ENCODE measurements at places on chromosomes 1 and 21.

- no peak for DNase-seq
Measured at GRCh38 chr1:204592246-204592948, 76.2 kb downstream of the MDM4 start.

- peak; percentile 22 for DNase-seq
Measured at GRCh38 chr21:39314143-39315027, 953 bp upstream of the BRWD1 start.

DNA sequence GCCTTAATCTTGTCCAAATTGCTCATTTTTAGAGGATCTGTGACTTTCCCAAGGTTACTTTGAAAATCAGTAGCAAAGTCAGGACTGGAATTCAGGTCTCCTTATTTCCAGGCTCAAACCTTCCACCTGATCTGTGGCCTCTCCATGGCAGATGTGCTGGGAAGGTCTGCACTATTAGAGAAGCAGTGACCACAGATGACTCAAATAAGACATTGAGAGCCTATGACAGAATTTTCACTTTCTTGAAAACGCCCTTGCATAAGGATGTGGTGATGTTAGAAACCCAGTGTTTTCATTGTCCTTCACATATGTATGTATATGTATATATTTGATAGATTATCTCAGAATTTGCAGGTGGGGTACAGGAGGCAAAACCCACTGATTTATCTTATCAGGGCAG, 45.3 kb downstream of the TTC39A start:
- DNase-seq: no peak

DNA sequence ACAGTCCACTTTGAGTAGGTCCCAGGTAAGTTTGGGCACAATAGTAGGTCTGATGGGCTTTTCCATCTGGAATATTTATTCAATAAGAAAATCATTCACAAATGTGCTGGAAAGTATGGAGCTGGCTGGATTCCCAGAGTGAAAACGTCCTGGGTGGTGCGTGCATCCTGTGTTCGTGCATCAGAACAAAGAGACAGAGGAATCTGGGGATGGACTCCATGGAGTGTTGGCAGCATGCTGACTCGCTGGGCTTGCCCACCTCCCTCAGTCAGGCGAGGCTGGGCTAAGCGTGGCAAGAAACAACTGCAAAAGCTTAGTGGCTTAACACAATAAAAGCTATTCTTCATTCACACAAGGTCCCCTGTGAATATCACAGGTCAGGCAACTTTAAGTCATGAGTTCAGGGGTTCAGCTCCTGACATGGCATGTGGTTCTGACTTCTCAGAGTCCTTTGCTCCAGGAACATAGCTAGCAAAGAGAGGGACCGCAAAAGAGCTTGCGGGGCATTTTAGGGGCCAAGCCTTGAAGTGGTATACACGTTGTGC, 151.6 kb upstream of the ZNF644 start:
- DNase-seq: no peak

GRCh38 chr21:43924421-43925095, 59.5 kb downstream of the AGPAT3 start:
- DNase-seq: no peak

DNA sequence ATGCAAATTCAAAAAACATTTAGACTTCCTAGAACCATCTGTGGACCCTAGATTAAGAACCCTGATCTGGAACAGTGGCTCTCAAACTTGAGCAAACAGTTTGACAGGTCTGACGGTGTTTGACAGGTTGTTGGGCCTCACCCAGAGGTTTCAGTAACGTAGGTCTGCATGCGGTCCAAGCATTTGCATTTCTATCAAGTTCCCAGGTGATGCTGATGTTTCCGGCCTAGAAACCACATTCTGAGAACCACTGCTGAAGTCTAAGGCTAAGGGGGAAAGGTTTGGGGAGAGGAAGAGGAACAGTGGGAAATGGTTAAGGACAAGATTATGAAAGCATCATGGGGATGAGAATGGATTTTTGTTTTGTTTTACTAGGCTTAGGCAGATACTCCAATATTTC, 48.6 kb downstream of the MDM4 start:
- DNase-seq: no peak

DNA sequence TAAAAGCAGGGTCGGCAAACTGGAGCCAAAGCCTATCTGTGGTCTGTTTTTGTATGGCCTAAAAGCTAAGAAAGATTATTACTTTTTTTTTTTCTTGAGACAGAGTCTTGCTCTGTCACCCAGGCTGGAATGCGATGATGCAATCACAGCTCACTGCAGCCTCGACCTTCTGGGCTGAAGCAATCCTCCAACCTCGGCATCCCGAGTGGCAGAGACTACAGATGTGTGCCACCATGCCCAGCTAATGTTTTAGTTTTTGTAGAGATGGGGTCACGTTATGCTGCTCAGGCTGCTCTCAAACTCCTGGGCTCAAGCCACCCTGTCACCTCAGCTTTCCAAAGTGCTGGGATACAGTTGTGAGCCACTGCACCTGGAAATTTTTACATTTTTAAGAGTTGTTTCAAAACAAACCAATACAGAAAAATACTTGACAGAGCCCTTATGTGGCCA, 6.5 kb upstream of the GLRX2 start:
- DNase-seq: no peak

DNA sequence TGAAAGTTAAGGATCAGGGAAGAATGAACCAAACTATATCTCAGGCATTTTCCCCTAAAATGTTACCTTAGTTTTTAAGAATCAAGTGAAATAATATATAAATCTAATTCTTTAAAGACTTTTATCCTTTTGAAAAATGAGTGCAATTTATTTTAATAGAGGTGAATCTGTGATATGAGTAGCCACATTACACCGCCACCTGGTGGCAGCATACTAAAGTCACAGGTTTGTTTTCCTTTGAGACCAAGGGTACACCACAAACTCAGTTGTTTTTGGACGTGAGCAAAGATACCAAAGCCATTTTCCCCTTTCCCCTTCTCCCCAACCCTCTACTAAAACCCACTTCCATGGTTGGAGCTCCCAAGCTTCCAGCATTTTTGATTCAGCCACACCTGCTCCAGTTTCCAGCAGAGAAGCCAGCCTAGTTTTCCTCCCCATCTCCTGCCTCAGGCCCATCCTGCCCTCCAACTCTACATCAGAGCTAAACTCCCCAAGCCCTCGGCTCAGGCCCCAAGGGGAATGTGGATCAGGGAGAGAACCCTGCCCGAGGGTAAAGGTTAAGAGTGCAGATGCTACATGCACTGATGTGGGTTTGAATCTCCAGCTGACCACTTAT, 22.9 kb upstream of the LDLRAP1 start:
- DNase-seq: peak; percentile 49

GRCh38 chr1:222557148-222557547, 9.2 kb upstream of the HHIPL2 start:
- no peak for DNase-seq

DNA sequence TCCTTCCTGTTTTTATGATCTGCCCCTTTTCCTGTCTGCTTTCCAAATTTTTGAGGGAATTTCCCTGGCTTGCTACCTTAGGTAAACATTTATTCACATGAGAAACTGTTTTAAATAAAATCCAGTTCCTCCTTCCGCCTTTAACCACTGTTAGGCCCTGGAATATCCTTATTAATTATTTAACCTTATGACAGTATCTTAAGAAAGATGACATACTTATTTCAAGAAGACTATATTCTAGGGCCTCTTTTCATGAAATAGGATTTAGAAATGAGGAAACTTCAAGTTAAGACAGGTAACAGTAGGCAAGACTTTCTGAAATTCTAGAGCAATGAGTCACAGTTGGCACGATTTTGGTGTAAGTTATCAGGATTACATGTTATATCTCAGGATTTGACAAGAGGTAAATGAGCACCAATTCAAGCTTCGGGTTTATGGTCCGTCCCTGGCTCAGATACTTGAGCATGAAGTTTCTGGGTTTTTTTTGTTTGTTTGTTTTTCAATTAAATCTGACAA, 2.0 kb upstream of the TNFSF18 start:
- DNase-seq: no peak

GRCh38 chr1:214957330-214958137, 125.0 kb upstream of the KCNK2 start:
- no peak for DNase-seq

- no peak for DNase-seq
Measured at GRCh38 chr1:99527078-99527477, 118.8 kb upstream of the PALMD start.

- no peak for DNase-seq
Measured at GRCh38 chr1:158103861-158104522, 76.7 kb upstream of the CD1D start.

GRCh38 chr1:147389532-147390184, 147.2 kb downstream of the CHD1L start:
- DNase-seq: no peak

DNA sequence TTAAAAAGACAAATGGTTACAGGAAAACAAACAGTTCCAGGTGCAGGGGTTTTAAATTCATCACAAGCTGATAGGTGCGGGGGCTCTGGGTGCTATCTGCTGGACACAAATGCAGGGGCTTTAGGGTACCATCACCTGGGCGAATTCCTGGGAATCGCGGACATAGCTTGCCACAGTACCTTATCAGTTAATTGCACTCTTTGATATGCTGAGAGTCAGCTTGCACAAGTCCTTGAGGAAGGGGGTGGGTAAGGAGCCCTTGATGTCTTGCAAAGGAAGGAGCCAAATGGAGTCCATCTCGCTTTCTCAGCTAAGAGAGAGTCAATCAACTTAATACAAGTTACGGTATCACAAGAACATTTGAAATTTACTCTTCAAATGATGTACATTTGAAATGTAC, 25.4 kb upstream of the TMEM54 start:
- DNase-seq: no peak

GRCh38 chr1:233759665-233760064, 144.8 kb upstream of the SLC35F3 start:
- no peak for DNase-seq

DNA sequence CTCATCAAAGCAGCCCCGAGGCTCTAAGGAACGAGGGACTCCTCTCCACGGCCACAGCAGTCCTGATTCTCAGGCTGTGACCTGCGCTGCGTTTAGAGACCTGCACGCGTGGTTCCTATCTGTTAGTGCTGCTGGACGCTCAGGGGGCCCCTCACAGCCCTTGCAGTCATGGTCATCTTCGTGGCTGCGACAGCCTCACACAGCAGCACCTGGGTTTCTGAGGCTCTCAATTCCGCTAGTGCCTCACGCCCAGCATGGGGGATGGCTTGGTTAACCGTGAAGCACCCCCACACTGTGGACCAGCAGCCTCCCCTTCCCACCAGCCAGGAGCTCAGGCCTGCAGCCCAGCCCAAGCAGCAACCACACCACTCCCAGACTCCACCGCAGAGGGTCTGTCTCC, 7.8 kb downstream of the MORN1 start:
- DNase-seq: no peak

- no peak for DNase-seq
Measured at GRCh38 chr1:74402873-74403272, 109.5 kb downstream of the LRRC53 start.

GRCh38 chr1:167249702-167250101, 29.0 kb downstream of the POU2F1 start:
- DNase-seq: no peak

DNA sequence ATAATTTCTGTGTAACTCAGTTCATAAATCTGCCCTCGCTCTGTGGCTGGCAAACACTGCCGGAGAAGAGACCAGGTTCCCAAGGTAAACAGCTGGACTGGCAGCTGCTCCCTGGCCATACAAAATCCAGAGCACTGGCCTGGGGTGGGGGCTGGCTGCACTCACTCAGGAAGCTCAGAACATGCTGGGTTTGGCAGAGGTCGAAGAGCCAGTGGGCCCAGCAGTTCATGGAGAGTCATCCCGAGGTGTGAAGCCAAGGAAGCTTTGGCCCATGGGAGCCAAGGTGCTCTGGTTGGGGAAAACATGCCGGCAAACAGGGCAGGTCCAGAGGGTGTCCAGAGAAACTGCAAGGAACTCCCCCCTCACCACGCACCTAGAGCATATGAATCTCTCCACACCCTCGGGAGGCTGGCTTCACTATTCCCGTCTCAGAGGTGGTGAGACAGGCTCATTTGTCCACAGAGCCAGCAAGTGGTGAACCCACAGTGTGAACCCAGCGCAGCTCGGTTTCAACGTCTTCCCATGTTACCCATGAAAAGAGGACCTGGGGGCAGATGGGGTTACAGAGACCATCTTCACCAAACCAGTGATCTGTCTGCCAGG, 102.4 kb downstream of the DMRTB1 start:
- no peak for DNase-seq

- no peak for DNase-seq
Measured at GRCh38 chr21:42744520-42745445, 91.4 kb downstream of the PDE9A start.

GRCh38 chr1:184176058-184176457, 124.5 kb downstream of the TSEN15 start:
- no peak for DNase-seq

DNA sequence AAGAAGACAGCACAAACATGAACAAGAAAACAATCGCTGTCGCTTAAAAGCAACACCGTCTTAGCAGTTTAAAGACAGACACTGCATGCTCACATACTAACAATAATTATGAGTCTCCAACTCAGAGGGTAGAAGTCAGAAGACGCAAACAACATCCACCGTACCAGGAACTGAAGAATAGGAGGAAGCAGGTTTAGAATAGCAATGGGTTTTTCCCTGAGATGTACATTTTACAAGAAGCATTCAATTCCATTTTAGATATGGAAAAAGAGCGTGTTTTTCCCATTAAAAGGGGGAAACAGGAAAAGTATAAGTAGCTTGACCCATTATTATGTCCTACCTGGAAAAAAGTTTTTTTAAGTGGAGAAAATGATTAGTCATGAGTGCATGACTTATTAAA, 34.5 kb upstream of the KCNE1 start:
- DNase-seq: no peak

DNA sequence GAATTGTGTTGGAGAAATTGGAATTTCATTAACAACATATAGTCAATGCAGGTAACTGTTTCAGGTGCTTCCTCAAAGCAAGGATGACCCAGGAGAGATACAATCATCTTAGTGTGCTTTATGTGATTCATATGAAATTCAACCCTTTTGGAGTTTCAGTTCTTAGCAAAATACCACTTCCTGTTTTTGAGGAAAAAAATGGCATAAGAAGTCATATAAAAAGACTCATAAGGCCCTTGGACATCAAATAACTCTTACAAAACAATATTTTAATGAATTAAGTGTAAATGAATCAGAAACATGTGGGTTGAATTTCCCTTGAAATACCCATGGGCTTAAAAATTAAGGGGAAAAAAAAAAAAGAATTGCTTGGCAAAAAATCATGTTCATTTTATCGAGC, 926.6 kb downstream of the LTN1 start:
- no peak for DNase-seq

DNA sequence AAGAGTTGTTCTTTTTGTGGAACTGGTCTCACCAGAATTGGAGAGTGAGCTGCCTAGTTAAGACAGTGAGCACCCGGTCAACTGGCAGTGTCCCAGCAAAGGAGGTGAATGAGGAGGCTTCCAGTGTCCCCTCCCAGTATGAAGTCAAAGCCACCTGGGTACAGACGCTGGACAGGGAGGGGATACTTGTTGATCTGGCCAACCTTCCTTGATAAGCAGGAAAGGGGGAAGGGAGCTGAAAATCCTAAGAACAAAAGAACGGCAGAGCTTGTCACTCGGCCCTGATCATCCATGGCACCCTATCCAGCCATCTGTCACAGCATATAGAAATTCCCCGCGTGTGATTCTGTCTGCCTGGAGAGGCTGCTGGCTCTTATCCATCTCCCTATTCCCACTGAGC, 91.5 kb downstream of the SSBP3 start:
- DNase-seq: no peak
